Umbilical cord (tissue), 2 donors: ENCODE measurements at places on chromosomes 13 and 19. TPM values are rescaled to one million over a fixed set of nuclear protein-coding genes. Genes with fewer than 3 reads are reported as not detected.

DNA sequence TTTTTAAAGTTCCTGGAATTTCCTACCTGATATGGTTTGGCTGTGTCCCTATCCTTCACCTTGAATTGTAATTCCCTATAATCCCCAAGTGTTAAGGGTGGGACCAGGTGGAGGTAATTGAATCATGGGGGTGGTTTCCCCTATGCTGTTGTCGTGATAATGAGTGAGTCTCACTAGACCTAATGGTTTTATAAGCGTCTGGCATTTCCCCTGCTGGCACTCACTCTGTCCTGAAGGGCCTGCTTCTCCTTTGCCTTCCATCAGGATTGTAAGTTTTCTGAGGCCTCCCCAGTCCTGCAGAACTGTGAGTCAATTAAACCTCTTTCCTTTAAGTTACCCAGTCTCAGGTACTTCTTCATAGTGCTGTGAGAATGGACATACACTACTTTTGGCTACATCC lies 298.7 kb downstream of the HS6ST3 start:
- DNase-seq: no peak

PNMA8C gene
- not detected for total RNA-seq

DNA sequence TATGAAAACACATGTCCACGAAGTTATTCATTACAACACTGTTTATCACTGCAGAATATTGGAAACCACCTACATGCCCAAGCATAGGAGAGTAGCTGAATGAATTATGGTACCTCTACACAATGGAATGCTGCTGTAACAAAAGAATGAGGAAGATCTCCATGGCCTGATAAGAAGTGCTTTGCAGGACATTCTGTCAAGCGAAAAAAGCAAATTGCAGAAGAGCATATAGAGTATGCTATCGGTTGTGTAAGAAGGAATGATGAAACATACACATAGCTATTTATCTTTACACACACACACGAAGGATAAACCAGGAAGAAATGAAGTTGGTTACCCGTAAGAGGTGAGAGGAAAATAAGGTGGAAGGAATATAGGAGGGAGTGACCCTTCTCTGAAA lies 37.5 kb upstream of the CEACAM20 start:
- no peak for DNase-seq

- no peak for DNase-seq
Measured at GRCh38 chr13:99363949-99364348, 56.8 kb upstream of the GPR183 start.

DNA sequence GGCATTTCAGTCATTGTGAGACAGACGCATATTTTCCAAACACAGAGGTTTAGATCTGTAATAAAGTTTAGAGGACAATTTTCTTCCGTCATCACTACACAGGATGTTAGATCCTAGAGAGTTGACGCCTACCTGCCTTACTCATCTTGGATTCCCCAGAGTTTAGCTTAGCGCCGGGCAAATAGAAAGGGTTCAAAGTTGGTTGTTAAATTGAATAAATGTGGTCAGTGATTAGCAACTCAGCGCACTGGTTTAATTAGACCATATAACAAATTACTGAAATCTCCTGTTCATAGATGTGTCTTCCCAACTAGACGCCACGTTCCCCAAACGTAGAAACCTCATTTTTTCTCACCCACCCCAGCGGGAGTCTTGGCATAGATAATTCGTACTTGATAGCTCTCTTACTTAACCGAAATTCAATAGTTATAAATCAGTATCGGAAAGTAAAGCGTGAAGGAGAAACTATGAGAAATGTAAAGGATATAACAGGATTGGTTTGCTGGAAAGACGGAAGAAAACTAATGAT lies 726 bp upstream of the UFM1 start:
- peak; percentile 40 for DNase-seq

DNA sequence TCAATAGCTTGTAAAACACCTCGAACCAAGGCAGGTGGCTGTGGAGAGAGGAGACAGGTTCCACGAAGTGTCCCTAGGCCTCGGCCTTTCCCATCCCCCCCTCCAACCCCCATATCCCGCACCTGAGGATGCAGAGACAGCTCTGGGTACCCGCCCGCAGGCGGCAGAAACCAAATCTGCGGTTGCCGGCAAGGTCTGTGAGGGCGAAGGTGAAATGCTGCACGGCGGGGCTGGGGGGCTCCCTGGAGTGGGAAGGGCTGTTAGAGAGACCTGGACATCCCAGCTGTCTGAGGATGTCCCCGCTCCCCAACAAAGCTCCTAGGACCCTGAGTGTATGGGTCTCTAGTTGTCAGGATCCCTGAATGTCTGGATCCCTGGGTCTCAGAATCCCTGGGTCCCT lies 2.8 kb downstream of the DENND1C start:
- no peak for DNase-seq

DNA sequence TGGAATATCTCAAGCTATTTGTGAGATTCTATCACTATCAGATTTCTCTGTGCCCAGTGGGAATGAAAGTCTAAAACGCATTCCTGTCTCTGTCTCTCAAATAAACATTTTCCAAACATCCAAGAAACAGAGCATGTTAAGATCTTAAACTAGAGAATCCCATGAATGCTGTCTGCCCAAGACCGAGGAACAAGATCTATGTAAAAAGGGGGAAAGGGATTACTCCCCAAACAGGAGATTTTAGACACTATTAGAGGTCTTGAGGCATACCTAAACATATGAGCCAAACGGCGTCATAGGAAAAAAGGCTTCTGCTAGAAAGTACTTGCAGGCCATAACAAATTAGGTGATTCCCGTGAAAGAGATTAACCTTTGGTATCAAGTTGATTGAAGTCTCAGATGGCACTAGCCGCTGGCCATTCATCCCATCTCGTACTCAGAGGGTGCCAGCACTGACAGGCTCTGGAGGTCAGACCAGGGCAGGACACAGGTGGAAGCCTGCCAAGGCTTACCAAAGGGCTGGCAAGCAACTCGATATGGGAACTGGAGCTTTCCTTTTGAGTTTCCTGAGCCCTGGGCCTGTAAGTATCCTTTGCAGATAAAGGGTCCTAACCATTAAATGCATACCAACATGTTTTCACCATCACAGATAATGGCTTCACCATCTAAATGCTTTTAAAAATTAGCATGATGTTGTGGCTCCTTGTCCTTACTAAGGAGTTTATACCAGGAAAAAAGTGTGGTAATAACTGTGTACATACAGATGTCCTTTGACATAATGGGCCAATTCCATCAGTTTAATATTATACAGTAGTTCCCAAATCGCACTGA lies 225.2 kb downstream of the FOXO1 start:
- DNase-seq: peak; percentile 22

OVOL3 gene
- not detected for total RNA-seq

DNA sequence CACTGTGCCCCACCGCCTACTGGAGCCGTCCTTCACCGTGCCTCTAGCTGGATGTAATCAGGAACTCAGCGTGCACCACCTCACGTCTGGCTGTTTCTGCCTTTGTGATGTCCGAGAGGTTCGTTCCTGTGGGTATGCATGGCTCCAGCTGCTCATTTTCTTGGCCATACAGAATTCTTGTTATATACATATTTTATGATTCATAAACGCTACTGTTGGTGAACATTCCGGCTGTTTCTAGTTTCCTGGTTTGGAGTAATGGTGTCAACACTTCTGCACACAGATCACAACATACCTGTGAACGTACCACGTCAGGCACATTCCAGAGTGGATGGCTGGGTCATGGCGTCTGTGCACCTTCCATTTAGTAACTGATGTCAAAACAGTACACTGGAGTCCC lies 14.6 kb downstream of the DCUN1D2 start:
- DNase-seq: no peak
